HCEC 1CT (cell line): ENCODE measurements at places on chromosomes 7 and 10.

- DNase-seq = no peak
These were observed 224.4 kb downstream of the PTPRN2 start for GRCh38 chr7:158362912-158363905.

GRCh38 chr7:13262929-13263530 is 575.6 kb downstream of the ARL4A start:
- peak; percentile 39 for DNase-seq

GRCh38 chr10:113650172-113650571 is 13.7 kb downstream of the NRAP start:
- DNase-seq = no peak

GRCh38 chr10:58641095-58641531 is 128.4 kb downstream of the BICC1 start:
- peak; percentile 95 for DNase-seq

DNA sequence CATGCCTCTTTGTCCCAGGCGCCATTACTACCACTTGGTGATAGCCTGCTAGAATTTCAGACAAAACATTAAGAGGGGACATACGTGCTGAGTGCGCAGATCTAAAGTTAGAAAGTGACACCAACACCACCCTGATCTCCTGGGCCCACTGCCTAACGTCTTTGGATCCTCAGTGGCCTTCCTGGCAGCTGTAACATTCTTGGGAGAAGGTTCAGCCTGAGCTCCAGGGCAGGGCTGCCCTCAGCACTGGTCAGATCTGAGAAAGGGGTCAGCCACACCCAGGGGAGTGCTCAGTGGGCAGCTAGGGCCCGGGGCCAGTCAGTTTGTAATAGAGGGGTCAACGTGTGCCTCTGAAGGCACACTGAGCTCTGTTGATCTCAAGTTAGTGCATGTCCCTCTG is 48.4 kb downstream of the ZCCHC24 start:
- no peak for DNase-seq

DNA sequence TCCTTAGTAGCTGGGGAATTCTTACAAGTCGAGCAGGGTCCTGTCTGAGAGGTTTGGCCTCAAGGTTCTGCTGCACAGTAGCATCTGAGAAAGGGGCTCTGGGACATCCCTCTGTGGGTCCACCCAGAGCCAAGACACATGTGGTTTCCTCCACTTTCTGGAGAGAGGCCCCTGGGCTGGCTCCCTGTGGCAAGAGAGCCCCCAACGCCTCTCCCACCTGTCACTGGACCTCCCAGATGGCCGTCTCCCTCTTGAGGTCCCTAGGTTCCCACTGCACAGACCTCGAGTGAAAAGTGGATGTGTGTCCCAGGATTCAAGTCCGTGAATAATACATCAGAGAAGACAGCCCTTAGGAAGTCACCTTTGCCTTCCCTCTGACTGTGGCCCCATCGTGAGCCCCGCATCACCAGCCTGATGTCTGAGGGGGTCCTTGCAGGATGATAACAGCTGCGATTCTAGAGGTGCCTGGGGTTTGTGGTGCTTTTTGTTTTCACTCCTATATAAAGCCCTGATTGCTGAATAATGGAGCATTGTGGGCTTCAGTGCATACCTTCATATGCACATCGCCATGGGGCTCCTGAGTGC is 319.0 kb downstream of the GLRX3 start:
- no peak for DNase-seq

DNA sequence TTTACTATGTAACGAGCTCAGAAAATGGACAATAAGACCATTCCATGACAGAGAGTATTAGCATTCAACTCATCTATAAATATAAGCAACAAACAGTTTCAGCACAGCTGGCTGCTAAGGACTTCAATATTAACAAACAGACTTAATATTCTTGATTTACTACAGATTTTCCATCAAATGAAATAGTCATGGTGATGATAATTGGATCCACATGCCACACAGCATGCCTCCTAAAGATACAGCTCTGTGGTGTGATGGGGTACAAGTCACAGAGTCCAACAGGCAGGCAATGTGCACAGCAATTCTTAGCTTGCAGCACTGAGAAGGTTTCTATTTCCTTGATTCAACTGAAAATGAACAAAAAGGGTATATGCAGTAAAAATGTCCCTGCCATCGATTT is 54.0 kb downstream of the DOCK4 start:
- DNase-seq = no peak

- no peak for DNase-seq
These were observed 6.4 kb downstream of the SDK1 start for GRCh38 chr7:3307435-3307834.

GRCh38 chr7:18191862-18192625 is 164.4 kb upstream of the PRPS1L1 start:
- DNase-seq = no peak

DNA sequence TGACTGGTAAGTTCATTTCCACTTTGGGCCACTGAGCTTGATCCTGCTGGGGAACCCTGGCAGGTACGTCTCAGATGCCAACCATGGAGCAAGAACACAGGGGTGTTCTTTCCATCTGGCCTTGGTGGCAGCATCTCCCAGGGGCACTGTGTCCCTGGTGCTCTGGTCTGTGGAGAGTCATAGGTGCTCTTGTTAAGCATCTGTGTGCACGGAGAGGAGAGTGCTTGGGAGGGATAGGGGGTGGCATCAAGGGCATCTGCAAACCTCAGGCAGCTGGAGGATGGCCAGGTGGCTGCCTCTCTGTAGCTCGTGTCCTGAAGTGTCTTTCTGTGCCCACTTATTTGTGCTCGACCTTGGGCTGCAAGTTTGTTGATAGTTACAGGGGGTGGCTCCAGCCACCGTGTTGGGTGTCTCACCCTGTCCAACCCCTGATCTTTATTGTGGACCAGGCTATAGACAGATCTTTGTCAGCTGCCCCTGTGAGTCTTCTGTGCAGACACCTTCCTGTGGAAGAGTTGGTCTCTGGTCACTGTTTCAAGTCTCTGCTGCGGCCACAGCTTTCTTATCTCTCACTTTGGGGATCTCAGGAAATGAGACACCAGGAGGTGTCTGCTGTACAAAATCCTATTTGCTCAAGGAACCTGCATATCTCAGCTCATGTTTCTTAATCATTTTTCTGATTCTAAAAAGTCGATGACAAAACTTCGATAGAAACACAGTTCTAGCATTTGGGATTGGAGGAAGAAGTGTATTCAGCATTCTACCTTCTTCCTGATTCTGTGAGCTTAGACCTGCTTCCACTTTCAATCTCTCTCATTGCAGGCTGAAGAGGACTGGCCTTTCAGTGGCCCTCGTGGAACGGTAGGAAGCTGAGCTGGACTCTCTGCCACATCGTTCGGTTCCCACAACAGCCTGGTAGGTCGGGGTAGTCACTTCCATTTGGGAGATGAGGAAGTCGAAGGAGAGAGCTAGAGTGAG is 17.2 kb upstream of the GIMAP8 start:
- no peak for DNase-seq

- no peak for DNase-seq
These were observed 282.8 kb downstream of the SNX10 start for GRCh38 chr7:26574476-26574875.

DNA sequence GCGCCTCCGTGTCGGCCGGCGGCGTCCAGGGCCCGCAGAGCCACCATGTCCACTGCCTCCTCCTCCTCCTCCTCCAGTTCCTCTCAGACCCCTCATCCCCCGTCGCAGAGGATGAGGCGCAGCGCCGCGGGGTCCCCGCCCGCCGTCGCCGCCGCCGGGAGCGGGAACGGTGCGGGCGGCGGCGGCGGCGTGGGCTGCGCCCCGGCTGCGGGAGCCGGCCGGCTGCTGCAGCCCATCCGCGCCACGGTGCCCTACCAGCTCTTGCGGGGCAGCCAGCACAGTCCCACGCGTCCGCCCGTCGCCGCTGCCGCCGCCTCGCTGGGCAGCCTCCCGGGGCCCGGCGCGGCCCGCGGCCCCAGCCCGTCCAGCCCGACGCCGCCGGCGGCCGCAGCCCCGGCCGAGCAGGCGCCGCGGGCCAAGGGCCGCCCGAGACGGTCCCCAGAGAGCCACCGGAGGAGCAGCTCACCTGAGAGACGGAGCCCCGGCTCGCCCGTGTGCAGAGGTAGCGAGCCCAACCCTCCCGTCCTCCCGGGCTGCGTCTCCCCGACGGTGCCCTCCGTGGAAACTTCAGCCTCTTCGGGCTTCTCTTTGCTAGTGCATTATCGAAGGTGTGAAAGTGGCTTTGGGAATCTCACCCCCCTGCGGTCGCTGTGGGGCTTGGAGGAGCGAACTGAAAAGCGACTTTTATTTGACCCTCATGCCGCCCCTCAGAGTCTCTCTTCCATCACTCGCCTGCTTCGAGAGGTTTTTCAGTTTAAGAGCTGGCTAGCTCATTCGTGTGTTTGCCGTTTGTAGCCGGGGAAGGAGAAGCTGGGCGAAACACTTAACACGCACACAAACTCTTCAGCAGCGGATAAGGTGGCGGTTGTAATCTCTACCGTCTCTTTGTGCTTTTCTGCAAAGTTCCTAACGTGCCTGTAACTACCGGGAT is 975 bp downstream of the GLCCI1 start:
- DNase-seq = peak; percentile 42

- peak; percentile 81 for DNase-seq
These were observed 26.9 kb downstream of the ASAH2 start for GRCh38 chr10:50224330-50224952.

DNA sequence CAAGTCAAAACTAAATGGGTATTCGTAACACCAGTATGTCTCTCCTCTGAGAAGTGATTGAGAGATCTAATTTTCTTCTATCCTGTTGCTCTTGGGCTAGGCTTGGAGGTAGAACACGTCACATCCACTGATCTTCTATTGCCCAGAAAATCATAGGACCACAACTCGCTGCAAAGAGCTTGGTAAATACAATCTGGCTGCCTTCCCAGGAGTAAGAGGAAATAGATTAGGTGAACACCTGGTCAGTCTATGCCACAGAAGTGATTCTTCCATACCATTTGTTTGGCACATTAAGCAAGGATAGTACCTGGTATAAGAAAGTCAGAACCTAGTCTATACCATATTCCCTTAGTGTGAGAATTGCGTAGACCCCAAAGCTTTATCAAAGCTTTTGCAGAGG is 129.3 kb upstream of the PHYHIPL start:
- DNase-seq = no peak

DNA sequence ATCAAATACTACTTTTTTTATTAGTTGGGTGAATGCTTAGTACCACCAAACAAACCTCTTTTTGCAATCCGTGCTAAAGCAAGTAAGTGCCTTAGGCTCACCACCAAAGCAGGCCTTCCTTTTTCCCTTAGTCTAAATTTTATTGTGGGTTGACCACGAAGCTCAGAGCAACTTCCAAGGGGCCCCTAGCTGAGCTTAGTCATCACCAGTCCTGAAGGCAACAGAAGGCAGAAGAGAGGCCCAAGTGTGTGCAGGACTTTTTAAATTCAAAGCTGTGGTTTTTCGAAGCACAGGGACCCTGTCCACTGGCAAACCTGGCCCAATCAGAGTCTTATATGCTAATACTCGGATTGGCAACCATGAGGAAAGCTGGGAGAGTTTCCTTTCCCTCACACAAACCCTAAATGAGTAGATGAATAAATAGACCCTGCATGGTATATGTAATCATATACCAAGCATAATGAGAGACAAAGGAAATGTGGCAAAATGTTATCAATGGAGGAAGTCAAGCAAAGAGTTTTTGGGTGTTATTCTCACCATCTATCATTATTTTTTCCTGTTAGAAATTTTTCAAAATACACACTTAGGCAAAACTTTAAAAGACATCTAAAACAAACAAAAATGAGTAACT is 453.2 kb upstream of the GALNT17 start:
- DNase-seq = no peak

DNA sequence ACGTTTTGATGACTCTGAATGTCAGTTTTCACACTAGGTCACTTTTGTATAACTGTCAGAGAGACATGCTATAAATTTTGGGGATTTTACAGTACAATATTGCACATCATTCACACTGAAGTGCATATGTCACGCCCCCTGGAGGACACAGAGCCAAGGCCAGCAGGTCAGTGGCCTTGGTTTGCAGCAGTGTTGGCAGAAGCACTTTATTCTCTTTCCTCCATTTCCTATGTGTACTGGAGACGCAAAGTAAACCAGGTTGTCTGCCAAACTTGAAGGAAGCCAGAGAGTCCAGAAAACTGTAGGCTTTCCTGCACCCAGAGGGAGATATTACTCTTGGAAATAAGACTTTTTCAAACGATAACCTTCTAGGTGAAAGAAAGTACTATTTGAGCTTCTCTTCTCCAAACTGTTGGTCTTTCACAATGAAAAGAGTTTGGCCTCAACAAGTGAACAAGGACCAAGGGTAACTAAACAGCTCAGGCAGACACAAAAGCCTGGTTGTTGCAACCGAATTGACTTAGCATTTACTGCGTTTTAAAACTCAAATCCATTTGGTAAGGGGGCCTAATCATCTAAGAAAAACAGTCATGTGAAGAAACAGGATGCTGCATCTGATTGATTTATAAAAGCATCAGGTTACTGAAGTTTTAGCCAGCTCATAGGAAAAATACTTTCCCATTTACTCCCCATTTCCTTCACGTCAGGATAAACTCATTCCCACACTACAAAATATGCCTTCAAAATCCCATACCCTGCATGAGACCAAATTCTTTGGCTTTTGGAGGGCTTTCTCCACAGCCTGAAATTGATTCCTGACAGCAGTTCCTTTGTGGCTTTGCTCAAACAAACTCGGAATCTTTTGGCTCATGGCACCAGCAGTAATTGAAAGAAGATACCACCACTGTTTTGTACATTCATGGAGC is 83.0 kb upstream of the SEC61G start:
- peak; percentile 48 for DNase-seq

DNA sequence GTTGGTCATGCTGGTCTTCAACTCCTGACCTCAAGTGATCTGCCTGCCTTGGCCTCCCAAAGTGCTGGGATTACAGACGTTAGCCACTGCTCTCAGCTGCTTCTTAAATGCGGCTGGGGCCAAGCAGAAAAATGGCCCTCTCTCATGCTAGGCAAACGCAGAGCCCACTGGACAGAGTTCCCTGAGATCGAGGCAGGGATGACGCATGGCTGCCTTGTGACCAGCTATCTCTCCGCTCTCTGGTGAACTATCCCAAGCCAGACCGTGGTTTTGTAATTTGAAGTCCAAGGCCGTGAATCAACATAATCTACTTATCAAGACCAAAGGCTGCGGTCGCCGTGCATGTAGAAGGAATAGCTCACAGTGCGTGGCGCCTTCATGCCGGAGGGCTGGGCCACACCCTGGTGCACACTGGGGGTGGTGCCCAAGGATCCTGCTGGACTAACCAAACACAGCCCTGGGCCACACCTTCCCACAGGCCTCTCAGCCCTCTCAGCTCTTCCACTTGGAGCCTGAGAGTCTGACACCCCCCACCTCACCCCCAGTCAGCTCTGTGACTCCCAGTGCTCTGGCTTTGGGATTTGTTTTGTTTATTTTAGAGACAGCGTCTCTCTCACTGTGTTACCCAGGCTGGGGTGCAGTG is 88.1 kb upstream of the CUX1 start:
- no peak for DNase-seq

GRCh38 chr10:90912174-90912573 is 8.7 kb downstream of the ANKRD1 start:
- DNase-seq = no peak

- DNase-seq = no peak
These were observed 19.2 kb downstream of the SLC18A2 start for GRCh38 chr10:117260084-117260483.

DNA sequence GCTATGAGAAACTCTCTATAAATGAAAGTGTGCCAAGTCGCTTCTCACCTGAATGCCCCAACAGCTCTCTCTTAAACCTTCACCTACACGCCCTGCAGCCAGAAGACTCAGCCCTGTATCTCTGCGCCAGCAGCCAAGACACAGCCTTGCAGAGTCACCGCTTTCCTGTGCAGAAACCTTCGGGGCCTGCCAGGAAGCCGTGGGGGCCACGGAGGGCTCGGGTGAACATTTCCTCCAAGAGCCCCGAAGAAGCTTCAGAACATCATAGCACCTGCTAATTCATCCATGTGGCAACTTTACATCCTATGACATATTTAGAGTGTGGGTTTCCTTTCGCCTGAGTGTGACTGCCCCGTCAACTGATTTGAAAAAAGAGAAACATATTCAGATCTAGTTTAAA is 55.7 kb upstream of the PRSS58 start:
- DNase-seq = no peak
